Sigmoid colon (tissue), 7 donors: ENCODE measurements at places on chromosomes 4 and X. TPM values are rescaled to one million over a fixed set of nuclear protein-coding genes. Genes with fewer than 3 reads are reported as not detected.

Gene HDX
- 4.3 TPM for total RNA-seq

Gene BEX5
- total RNA-seq: 1.4 TPM

Gene MAGEB1
- total RNA-seq: not detected

Gene FAM241A
- total RNA-seq: 3.7 TPM

Gene JCHAIN
- total RNA-seq: 1.4 TPM

- DNase-seq: no peak
These were observed 53.1 kb downstream of the FANCB start for GRCh38 chrX:14819769-14820168.

DNA sequence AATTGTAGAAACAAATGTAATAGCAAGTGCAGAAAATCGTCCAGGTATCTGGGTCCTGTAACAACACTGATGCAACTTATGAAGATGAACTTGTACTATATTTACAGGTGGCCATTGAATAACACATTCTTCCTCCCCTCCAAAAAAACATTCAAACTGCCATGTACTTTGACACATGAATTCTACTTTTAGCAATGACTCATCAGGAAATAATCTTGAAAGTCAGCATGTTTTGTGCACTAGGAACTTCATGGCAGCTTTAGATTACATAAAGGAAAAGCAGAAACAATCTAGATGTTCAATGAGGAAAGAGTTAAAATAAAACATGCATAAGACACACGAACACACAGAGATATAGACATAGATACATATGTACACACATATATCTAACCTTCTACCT, 2.5 kb downstream of the PABPC1L2A start:
- no peak for DNase-seq

GRCh38 chr4:73916172-73916925, 47.2 kb downstream of the CXCL1 start:
- no peak for DNase-seq

DNA sequence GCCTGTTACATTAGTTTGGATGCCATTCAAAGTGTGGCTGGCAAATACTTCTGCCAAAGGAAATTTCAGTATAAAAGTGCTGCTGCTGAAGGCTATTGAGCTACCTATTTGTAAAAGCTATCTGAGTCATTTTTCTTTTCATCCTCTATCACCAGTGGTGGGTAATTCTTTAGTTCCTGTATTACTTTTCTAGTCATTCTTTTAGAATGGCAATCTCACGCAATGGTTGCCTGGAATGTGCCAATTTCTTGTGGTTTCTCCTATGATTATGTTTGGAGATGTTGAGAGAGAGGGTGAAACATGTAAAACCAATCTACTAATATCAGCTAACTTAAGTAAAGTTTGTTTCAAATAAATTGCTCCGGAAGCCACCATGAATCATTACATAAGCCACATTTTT, 685.0 kb downstream of the RAPGEF2 start:
- no peak for DNase-seq

DNA sequence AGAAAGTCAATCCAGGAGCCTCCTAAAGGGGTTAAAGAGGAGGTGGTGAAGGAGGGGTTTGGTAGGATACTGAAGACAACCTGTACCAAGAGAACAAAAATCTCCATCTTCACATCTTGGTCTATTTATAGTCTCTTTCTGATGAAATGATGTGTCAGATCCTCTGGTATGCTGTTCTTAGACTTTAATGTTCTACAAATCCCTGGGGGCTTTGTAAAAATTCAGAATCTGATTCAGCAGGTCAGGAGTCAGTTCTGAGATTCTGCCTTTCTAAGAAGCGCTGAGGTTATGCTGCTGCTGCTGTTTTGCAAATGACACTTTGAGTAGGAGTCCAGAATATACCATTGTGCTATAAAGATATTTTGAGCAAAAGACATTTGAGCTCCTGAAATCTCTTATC, 172.9 kb upstream of the GLRA2 start:
- DNase-seq: no peak

DNA sequence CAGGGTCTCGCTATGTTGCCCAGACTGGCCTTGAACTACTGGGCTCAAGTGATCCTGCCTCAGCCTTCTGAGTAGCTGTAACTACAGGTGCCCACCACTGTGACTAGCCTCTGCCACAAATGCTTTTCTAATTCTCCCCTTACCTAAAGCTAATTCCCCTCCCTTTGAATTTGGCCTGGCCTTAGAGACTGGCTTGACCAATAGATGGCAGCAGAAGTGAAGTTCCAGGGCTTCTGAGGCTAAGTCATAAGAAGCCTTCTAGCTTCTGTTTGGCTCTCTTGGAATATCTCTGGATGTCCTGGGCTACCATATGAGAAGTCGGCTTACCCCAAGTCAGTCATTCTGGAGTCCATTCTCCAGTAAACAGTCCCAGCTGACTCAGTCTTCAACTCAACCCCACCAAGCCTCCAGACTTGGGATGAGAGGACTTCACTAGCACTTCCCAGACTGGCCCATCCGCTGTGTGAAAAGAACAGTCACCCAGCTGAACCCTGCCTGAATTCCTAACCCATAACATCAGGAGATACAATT, 61.0 kb downstream of the HPRT1 start:
- no peak for DNase-seq

DNA sequence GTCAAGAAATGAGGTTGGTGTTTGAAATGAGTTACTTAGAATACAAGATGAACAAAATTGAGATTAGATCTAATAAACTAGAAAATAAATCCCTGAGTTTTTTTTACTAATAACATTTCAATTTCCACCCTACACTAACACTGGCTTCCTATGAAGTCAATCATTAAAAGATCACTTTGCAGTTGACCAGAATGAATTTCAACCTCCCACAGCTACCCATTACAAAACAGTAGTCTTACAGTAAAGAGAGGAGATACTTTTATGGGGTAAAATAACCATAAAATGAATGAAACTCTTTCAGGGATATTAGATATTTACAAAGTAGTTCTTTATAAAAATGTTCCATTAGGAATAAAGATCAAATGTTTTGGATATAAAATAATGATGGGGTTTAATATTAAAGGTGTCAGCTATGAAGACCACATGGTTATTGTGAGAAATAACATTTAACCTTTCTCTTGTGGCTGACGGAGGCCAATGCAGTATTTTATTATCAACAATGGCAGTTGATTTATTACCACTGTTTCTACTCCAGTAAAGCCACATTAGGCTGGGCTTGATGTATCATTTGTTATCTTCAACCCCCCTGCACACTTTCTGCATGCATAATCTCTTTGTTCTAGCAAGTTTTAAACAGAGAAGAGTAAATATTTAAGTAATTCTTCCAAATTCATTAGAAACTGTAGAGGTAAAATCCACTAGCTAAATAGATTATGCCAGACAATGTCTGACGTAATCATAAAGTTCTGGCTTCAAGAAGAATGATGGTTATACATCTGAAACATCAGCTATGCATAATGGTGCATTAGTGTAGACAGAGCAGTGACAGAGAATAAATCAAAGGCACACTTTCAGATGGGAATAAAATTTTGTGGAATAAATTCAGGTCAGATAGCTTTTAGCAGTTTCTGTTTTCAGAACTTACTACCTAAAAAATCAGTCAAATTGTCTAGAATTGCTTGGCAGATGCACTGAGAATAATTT, 516.6 kb downstream of the PCDH18 start:
- no peak for DNase-seq

DNA sequence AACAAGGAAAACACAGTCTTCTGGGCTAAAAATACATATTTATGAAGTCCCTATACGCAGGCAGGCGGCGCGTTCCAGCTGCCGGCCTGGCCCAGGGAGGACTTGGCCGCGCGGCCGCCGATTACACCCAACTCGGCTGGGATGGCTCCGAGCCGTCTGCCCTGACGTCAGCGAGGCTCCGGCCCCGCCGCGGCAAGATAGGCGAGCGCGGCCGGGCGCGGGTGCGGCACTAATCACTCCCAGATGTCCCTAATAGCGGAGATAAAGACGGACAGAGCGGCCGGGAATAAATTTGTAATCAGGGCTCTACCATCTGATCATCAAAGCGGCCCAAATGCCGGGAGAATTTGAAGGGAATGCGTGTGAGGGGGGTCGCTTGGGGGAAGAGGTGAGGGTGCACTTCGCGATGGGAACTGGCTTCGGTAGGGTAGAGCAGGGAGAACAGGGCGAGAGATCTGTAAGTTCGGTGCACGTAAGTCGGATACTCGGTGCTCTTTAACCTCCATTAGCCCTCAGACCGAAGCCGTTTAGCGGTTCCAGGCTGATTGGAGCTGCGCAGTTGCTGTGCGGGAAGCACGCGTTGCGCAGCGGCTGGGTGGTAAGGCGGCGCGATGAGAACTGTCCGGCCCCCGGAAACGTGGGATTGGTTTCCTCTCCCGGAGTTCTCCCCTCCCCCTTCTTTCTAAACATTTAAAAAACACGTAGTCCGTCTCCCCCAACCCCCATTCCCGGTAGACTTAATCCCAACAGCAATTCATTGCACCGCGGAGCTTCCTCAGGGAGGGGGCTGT, 7.7 kb downstream of the HAND2 start:
- DNase-seq: peak; percentile 97

GRCh38 chr4:17469931-17470674, 41.8 kb downstream of the QDPR start:
- no peak for DNase-seq

GRCh38 chr4:153421941-153422340, 44.2 kb upstream of the TMEM131L start:
- no peak for DNase-seq

DNA sequence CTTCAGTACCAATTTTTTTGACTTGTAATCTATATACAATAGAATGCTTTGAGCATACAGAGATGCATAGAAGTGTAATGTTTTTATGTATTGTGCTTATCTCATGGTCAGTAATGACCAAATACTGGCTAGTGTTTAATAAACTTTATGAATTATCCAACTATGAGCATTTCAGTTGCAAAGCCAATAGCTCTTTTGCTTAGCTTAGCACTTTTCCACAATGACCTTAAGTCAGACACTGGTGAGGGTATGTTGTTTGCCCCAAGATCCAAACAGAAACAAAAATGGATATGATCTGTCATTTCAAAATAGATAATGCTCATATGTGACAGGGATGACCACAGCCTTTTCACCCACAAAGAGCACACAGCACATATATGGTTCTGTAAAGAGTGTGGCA, 393.0 kb downstream of the AFF2 start:
- no peak for DNase-seq

- DNase-seq: no peak
These were observed 190.3 kb upstream of the KLHL4 start for GRCh38 chrX:87327267-87327666.

GRCh38 chrX:10217198-10217597, 60.4 kb downstream of the CLCN4 start:
- DNase-seq: no peak

DNA sequence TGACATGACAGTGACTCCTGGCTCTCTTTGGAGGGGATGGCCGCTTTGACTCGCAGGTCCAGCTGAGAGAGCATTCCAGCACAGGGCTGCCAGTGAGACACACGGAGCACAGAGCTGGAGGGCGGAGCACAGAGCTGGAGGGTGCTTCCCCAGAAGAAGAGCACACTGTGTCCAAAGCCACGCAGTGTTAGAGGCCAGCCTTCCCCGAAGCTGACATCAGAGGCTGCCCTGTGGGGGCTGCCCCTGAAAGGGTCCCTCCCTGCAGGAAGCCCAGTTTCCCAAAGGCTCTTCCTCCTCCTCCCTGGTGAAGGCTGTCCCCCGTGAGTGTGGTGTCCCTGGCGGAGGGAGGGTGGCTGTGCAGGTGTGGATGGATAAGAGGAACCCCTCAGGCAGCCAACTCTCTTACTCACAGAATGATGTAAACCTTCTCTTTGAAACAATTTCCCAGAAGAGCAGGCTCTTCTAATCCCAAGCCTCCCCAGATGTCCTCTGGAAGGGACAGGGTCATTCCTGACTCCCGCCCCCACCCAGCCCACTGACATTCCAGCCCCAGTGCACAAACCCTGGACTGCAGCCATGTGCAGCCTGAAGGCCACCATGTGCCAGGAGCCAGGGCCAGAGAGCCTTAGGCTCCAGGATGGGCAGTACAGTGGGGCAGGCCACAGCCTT, 53.4 kb downstream of the PSAPL1 start:
- peak; percentile 50 for DNase-seq

DNA sequence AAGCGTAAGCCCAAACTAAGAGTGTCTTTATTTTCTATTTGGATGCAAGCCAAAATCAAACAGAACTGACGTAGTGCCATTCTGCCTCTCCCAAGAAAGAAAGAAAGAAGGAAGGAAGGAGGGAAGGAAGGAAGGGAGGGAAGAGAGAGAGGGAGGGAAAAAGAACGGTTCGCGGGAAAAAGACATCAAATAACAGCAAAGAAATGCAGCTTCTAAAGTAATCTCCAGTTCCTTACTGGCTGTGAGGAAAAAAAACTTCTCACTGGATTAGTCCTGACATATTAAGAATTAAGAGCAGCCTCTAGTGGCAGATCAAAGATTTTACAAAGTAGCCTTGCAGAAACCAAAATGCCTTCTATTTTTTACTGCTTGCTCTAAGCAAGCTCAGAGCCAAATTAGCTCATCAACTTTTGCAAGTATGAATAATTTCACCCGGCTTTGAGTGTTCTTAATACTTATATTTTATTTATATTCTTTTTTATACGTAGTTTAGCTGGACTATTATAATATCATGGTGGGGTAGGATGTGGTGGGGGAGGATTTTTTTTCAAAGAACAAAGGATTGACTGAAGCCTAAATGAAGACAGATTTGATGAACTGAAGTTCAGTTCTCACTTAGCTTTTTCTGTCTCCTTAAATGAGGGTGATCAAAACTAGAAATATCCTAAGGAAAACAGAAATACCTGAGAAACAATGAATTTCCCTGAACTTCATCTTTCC, 36.6 kb downstream of the PITX2 start:
- DNase-seq: no peak

DNA sequence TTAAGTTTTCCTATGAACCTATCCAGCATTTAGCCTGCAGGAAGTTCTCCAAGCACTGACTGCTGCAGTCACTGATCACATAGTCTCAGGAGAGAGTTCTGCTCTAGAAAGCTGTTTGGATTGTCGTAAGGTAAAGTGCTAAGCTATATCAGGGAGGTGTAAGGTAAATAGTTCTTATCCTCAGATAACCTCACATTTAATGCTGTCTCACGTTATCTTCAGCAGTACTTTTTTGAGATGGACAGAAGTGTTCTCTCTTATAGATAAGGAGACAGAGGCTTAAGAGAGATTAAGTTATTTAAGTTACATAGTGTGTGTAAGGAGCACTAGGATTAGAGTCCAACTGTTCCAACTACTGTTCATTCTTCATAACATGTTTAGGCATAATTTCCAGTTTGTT, 77.9 kb downstream of the STIM2 start:
- DNase-seq: no peak

GRCh38 chrX:48910926-48911411, 477 bp downstream of the SLC35A2 start:
- no peak for DNase-seq

- no peak for DNase-seq
These were observed 67.0 kb downstream of the CYTL1 start for GRCh38 chr4:4952273-4952672.

DNA sequence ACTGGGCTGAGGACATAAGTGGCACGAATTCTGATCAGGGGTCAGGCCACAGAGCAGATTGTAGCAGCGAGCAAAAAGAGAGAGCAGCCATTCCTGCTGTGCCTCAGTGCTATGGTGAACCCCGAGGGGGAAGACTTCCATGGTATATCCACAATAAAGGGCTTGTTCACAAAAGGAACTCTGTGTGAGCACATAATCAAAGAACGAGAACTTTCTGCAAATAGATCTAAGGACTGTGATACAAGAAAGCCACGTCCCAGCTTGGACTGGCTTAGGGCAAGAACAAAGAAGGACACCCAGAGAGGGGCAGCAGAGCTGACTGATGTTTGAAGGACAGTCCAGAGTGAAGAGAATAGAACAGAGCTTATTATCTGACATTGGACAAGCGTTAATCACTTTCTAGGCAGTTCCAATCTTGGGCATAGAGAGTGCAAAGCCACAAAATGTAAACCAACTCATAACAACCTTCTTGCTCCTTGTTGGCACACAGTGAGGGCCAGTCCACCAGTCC, 24.0 kb downstream of the PPEF2 start:
- DNase-seq: no peak

GRCh38 chrX:145549496-145549895, 268.1 kb upstream of the SLITRK2 start:
- DNase-seq: no peak
